ENCODE measurements at places on chromosomes 3 and 15.
A peak's percentile ranks its signal among the peaks of the same experiment; 100 is the strongest.

DNA sequence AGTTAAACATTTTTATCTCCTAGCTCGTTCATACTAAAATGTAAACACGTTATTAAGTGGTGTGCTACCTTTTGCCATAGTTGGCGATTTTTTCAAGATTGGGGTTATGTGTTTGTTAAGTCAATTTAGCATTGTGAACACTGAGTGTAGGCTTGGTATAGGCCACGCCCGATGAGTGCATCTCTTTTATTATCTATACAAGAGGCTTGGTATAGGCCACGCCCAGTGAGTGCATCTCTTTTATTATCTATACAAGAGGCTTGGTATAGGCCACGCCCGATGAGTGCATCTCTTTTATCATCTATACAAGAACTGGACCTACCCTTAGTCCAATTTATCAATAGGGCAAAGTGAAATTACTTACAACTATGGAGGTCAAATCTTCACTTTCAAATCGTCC is 70.4 kb downstream of the NIPA2 start:
- DNase-seq: no peak

- DNase-seq: peak; percentile 92
Observed at GRCh38 chr3:63911873-63912767, at the start of gene SCAANT1. Gene SCAANT1, minus strand, starts transcription at chr3:63912383.

- DNase-seq: no peak
Observed at GRCh38 chr15:84725001-84725491, 9.1 kb upstream of the SEC11A start.

GRCh38 chr3:102525624-102526023 is 90.8 kb downstream of the ZPLD1 start:
- no peak for DNase-seq

DNA sequence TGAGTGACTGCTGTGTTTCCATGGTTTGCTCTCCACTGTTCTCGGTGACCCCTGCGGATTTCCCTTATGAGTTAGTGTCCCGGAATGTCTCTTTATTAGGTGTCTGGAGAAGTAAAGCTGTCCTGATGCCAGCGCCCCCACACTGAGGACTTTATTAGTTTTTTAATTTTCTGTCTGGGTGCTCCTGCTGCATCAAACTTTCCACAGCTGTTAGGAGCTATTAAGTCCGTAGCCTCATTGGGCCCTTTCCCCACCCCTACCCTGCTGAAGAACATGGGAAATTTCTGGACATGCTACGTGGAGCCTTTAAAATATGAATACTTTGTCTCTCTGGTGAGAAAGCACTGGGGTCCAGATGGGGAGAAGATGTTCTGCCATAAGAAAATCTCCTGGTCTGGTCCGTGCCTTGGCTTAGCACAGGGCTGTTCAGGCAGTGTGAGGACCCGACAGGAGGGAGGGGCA is 161.7 kb upstream of the HES1 start:
- no peak for DNase-seq

DNA sequence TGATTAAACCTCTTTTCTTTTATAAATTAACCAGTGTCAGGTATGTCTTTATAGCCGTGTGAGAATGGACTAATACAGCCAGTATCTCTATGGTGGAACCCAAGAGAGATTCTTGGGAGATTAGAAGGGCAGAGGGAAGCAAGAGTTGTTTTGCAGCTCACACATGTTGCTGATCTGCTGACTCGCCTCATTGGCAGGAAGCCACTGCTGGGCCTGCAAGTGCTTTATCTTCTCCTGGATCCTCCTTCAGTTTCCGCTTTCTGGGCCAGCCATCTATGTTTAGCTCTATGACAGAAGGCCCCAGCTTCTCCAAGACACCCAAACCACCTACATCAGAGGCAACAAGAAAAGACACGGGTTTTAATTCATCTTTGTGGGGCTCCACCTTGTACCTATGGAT is 23.4 kb upstream of the GALNT15 start:
- peak; percentile 67 for DNase-seq

DNA sequence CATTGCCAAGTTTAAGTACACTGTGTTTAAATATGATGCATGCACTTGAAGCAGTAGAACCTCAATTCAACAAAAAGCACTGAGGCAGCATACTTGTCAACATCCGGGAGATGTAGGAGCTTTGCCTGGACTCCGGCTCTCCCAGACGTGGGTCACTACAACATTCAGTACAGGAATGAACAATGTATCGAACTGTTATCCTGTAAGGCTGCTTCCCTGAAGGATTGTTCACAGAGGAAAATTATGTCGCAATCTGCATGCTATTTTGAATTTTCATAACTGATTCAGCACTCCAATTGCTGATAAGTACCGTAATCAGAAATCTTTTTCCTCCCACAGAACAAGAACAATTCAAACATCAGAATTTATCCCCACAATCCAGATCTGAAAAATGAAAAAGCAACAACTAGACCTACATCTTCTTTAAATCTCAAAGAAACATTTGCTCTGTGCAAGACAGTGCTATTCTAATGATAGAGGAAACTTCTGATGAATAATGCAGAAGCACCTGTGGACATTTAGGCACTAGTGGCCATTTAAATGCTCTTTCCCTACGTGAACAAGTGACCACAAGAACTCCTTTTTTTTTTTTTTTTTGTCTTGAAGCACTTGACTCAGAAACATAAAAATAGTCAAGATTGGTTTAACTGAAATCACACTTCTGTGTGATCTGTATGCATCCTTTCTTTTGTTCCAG is 113.4 kb downstream of the PLCH1 start:
- no peak for DNase-seq

DNA sequence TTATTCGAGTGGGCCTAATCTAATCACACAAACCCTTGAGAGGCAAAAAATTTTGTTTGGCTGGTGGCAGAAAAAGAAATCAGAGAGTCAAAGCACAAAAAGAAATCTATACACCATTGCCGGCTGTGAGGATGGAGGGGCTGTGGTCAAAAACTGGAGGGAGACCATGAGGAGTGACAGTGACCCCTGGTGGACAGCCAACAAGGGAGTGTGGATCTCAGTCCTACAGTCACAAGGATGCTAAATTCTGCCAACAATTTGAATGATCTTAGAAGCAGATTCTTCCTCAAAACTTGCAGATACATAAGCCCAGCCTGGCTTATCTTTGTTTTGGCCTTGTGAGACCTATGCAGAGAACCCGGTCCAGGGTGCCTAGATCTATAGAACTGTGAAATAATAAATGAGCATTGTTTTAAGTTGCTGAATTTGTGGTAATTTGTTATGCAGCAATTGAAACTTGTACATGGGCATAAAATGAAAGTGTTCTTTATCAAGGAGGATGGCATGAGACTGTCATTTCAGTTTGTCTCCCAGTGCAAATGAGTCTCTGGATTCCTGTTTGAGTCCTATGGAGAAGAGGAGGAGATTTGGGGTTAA is 103.0 kb upstream of the ARHGEF26 start:
- peak; percentile 11 for DNase-seq

DNA sequence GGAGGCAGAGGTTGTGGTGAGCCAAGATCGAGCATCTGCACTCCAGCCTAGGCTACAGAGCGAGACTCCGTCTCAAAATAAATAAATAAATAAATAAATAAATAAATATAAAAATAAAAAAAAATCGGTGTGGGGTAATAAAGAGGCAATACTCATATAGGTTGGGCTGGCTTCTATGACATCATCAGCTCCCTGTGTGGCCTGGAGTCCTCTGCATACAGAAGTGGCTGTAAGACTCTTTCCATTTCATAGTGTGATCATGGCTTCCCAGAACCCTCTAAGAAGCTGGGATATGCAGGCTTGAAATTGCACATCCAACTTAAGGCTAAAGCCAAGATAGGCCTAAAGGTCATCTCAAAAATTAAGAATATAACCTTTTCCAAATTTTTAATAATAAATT is 101.6 kb downstream of the ZIC4 start:
- no peak for DNase-seq

- DNase-seq: no peak
Observed at GRCh38 chr3:99325402-99325801, 313.0 kb upstream of the COL8A1 start.

- no peak for DNase-seq
Observed at GRCh38 chr15:65926899-65927298, 57.6 kb downstream of the RAB11A start.

- no peak for DNase-seq
Observed at GRCh38 chr3:32780071-32780734, 37.6 kb upstream of the TRIM71 start.

DNA sequence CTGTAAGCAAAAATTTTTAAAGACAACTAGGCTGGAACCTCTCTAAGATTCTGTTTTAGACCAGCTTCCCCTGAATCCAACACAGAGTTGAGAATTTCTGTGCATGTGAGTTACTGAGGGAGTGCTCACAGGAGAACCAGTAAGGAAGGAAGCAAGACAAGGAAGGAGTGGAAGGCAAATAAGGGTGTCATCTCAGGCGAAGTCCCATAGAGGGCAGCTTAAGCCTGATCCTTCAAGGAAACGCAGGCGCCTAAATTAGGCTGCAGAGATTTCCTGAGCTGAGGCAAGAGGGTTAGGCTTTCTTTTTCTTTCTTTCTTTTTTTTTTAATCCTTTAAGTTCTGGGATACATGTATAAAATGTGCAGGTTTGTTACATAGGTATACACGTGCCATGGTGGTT is 36.2 kb upstream of the COL6A6 start:
- peak; percentile 48 for DNase-seq

- no peak for DNase-seq
Observed at GRCh38 chr3:41488501-41488900, 289.2 kb downstream of the CTNNB1 start.

- no peak for DNase-seq
Observed at GRCh38 chr3:100256731-100257151, 4.1 kb upstream of the TBC1D23 start.

- no peak for DNase-seq
Observed at GRCh38 chr3:144308396-144308795, 336.8 kb downstream of the DIPK2A start.
